ENCODE measurements at places on chromosomes 13 and 19.

DNA sequence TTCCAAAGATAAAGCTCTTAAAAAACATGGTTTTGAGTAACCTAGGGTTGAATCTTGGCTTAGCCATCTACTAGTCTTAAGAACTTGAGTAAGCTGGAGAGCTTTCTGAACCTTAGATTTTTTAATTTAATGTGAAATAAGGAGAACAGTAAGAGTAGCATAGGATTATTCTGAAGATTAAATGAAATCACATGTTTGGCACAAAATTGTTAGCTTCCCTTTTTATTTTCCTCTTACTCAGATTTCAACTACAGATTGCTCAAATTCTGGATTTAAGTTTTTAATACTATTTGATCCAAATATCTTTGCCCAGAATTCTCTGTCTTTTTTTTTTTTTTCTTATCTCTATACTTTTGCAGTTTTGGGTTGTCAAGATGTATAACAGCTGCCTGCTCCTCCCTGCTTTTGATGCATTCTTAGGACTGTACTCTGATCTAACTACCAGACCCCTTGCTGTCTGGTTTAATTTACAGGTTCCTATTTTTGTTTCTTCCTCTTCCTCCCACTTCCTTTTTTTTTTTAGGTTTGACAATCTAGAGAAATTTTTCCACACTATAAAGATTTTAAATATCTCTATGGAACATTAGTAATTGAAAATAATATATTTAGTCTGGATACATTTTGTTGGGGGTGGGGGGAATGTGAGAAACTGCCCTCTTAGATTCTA lies 12.3 kb downstream of the POMP start:
- no peak for DNase-seq

- DNase-seq = no peak
Measured at GRCh38 chr13:27796544-27797227, 4.4 kb downstream of the GSX1 start.

- no peak for DNase-seq
Measured at GRCh38 chr13:33683376-33683775, 134.6 kb upstream of the RFC3 start.

- no peak for DNase-seq
Measured at GRCh38 chr13:102724923-102725322, 30.1 kb upstream of the METTL21C start.

GRCh38 chr13:108297114-108297513 lies 27.6 kb downstream of the TNFSF13B start:
- DNase-seq = no peak

DNA sequence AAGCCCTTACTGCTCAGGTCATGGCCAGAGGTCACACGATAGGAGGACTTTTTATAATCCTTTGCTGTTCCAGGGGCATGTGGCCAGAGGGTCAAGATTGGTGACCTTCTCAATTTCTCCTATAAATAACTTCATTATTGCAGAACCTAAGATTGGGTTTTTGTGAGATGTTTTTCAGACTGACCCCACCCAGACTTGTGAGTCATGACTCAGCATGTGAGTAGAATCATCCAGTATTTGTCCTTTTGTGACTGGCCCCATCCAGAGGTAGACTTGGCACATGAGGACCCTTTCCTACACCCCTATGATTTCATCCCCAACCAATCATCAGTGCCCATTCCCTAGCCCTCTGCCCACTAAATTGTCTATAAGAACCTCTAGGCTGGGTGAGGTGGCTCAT lies 84.5 kb upstream of the ABCC4 start:
- DNase-seq = no peak

GRCh38 chr13:36718686-36719085 lies 44.9 kb downstream of the SERTM1 start:
- no peak for DNase-seq

DNA sequence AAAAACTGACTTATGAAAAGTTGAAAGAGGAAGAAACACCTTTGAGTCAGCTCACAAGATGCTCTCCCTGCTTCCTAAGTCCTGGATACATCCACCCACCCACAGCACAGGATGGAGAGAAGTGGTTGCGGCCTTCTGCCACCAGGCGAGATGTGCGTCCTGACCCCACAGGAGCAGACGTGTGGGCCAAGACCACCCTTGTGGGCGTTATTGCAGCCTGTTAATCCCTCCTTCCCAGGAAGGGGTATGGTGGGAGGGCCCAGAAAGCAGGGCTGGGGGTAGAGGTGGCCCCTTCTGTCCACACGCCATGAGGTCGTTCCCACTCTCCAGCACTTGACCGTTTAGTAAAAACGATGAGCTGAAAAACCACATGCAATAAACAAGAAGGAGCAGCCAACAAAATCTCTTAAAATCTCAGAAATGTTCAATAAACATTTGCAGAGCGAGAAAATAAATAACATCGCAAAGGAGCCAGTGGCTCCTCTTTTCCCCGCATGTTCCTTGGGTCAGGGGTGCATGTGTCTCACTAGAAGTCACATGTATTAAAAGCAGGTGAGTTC lies 2.4 kb upstream of the AKAP8L start:
- DNase-seq = no peak

GRCh38 chr19:10885201-10886169 lies 14.1 kb downstream of the CARM1 start:
- no peak for DNase-seq

GRCh38 chr13:25167382-25168174 lies 4.5 kb downstream of the AMER2 start:
- DNase-seq = no peak

DNA sequence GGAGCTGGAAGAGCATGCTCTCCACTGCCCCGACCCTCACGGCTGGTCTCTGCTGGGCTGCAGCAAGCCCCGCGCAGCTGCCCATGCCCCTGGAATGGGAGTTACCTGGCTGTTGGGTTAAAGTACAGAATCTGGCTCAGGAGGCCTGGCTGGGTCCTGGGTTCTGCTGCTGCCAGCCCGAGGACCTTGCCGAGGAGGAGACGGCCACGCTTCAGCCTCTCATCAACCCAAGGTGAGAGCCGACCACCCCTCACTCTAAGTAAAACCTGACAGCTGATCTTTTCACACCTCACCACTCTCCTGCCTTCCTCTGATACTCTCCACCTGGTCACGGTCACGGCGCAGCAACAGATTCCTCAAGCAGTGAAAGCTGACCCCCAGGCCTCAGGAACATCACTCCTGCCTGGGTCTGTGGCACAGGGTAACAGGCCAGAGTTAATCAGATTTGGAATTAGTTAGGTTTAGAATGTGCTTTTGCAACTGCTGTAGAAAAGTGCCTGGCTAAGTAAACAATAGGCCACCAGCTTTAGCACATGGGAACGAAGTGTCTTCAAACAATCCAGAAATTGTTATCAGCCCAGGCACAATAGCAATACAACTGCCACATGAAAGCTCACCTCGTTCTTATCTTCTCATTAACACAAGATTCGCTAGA lies 20.5 kb downstream of the RAB20 start:
- DNase-seq = no peak

GRCh38 chr19:2624537-2625091 lies 77.9 kb downstream of the GNG7 start:
- DNase-seq = no peak

Data from esophagus squamous epithelium (tissue), 5 donors.